ENCODE measurements at places on chromosomes 5 and 9.

- no peak for DNase-seq
Measured at GRCh38 chr5:107285772-107286171, 385.0 kb downstream of the EFNA5 start.

GRCh38 chr5:60829490-60830266 is 14.4 kb downstream of the ELOVL7 start:
- DNase-seq: no peak

DNA sequence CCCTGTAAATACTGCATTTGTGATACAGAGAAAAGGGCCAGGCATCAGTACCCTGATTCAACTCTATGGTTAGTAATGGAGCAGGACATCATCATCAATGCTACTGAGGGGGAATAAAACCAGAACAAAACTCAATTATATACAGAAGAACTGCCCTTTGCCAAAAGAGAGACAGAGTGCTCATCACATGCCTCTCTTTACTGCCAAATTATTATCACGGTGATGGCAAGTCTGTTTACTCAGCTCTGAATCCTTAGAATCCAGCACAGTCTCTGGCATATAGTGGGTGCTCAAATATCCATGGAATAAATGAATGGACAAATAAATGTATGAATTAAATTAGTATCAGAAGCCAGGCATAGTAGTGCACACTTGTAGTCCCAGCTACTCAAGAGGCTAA is 130.2 kb downstream of the TTC39B start:
- DNase-seq: no peak

DNA sequence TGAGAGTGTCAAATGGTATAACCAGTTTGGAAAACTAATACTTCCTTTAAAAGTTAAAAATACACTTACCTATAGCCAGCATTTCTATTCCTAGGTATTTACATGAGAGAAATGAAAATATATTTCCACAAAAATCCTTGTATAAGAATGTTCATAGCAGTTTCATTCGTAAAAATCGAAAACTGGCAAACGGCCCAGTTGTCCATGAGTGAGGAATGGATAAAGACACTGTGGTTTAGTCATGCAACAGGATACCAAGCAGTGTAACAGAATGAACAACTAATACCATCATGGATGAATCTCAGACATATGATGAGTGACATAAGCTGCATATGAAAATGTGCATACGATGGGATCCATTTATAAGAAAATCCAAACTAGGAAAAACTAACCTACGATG is 136.7 kb downstream of the MACROH2A1 start:
- DNase-seq: no peak

DNA sequence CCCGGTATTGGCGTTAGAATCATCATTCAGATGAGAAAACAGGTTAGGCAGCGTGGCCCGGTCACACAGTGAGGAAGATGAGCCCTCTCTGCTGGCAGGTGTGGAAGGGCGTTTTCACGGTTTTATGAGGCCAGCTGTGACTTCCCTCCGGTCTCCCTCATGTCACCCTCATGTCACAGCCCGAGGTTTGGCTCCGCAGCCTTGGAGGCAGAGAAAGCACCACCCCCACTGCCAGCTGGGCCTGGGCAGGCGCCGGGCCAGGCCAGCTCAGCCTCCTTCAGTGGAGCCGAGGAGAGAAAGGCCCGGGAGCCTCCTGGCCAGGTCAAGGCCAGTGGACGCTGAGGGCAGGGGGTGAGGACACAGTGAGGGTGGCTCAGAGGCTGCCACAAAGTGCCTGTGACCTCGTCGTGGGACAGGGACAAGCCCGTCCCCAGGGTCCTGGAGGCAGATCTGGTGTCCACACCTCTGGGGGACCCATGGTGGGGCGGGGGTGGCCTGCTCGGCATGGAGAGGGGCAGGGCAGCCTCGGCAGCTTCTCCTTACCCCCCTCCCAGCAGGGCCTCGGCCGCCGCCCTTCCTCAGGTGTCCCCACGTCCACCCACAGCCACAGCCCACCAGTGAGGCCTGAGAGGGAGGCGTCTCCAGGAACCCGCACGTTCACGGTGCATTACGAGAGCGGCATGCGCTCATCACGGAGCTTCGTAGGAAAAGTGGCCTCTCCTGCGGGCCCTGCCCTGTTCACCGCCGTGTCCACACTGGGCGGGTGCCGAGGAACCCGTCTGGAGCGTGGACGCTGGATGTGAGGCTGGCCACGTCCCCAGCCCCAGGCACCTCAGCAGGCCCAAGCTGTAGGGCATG is 32.2 kb downstream of the EXD3 start:
- DNase-seq: no peak

GRCh38 chr9:98687911-98688310 is 20.8 kb downstream of the GABBR2 start:
- no peak for DNase-seq

- no peak for DNase-seq
Measured at GRCh38 chr9:112479221-112479620, 7.4 kb upstream of the KIAA1958 start.

DNA sequence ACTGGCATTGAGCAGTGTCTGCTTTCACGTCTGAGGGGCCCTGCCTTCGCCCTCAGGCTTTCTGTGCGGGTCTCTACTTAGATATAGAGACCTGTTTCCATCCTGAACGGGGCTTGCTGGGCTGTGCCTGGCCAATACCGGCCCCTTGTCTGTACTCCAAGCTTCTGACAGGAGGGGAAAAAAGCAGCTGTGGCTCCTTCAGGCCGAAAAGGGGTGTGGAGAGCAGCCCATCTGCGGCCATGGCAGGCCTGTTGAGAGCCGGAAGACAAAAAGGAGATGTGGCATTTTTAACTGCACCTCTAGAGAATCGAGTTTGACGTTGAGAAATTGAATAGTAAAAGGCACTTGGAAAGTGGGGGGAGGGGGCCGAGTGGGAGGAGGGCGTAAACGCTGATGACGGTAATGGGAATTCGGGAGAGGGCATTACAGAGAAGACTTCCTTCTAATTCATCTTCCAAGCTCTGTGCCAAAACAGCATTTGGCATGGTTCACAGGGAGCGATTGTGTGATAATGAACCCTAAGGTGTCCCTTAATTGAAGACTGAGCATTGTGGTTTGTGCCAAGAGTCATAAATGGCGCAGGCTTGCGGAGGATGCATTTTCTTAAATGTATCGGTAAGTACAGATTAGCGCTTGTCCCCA is 25.1 kb upstream of the PRDM12 start:
- no peak for DNase-seq

DNA sequence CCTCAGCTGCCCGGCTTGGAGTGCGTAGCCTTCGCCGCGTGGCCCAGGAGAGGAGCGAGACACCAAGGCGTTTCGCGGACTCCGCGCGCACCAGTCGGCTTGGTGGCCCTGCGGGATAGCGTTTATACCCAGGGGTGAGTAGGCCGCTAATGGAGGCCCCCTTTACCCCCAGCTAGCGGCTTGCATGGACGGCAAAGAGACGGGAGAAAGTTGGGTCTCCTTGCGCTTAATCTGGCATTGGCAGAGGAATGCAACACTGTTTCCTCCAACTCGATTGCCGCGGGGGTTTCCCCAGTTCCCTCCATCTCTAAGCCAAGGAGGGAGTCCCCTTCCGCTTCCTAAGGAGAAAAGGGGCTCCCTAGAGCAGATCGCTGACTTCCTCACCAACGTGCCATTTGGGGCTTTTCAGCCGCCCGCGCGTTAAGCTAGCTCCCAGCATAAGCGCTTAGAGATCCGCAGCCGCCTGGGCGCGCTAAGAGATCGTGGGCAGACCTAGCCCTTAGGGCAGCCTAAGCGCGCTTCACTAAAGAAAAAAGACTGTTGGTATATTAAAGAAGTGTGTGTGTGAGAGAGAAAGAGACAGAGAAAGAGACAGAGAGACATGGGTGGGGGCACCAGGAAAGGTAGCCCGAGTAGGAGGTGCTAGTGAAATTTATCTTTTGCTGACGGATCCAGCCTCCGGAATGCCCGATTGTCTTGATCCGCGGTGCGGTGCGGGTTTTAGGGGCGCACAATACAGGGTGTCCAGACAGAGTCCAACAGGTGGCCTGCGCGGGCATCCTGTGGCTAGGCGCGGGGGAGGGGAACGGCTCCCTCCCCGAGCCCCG is 597.9 kb upstream of the SGCD start:
- no peak for DNase-seq

DNA sequence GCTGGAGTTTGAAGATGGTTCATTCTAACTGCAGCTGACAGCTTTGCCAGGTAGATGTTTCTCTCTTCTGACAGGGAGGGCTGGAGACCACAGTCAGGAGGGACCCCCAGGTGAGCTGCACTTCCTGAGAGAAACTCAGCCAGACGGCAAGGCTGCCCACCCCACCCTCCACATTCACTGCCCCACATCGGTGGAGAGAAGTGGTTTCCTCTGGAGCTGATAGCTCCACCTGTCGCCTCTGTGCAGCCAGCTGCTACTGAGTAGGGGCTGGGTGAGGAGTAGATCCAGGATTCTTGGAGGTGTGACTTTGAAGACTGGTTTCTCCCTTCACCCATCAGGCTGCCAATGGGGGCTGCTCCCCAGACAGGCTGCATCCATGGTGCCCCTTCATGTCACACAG is 175.0 kb downstream of the CARTPT start:
- no peak for DNase-seq

- no peak for DNase-seq
Measured at GRCh38 chr9:36041506-36041905, 4.8 kb downstream of the RECK start.

DNA sequence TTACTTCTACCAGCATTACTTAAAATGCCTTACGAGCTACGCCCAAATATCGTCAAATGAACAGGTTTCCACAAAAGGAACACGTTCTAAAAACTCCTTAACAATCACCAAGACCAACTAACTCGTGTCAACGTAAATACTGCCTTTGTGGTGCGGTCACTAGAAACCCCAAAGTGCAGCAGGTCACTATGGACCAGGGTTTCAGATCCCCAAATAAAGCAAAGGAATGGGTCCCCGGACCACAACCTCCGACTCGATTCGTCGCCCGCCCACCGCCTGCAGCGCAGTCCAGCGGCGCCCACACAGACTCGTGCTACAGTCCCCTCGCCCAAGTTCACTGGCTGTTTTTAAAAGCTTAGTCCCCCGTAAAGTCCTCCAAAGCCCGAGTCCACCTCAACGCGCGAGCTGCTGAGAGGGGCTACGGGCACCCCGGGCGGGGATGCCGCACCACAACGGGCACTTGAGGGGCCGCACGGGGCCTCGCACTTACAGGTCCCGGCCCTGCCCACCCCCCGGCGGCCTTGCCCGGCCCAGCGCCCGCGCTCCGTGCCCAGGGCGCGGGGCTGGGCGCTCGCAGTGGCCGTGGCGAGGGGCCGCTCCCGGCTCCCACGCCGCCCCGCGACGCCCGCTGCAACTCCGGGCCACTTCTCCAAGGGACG is 1.1 kb downstream of the NFIB start:
- no peak for DNase-seq

DNA sequence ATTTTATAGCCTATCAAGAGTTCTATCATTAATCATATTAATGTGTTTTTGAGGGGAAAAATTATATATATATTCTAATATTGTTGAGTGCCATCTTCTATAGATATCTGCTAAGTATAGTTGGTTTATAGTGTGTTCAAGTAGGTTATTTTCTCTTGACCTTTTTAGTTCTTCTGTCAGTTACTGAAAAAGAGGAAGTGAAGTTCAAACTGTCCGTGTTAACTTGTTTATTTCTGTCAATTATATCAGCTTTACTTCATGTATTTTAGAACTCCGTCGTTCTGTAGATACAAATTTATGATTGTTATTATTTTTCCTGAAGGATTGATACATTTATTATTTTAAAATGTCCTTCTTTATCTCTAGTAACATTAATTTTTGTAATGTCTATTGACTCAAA is 1209.1 kb downstream of the CDH12 start:
- no peak for DNase-seq

DNA sequence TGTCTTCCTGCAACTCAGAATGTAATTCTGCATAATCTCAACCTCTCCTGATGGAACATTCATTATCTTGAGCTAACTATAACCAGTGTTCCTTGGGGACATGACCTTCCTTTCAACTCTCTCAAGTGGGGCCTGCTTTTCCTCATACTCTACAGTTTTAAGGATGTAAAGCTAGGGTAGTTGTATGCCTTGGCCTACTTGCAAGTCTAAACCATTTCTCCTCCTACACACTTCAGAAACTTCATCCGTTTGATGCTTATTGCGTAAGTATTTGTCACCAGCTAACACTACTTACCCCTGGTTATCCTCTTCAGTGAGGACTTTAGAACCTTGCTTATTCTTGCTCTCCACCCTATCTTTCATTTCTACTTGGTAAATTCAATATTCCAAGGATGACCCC is 548.9 kb downstream of the HINT1 start:
- no peak for DNase-seq

GRCh38 chr9:4769321-4770080 is 23.2 kb upstream of the RCL1 start:
- DNase-seq: no peak

DNA sequence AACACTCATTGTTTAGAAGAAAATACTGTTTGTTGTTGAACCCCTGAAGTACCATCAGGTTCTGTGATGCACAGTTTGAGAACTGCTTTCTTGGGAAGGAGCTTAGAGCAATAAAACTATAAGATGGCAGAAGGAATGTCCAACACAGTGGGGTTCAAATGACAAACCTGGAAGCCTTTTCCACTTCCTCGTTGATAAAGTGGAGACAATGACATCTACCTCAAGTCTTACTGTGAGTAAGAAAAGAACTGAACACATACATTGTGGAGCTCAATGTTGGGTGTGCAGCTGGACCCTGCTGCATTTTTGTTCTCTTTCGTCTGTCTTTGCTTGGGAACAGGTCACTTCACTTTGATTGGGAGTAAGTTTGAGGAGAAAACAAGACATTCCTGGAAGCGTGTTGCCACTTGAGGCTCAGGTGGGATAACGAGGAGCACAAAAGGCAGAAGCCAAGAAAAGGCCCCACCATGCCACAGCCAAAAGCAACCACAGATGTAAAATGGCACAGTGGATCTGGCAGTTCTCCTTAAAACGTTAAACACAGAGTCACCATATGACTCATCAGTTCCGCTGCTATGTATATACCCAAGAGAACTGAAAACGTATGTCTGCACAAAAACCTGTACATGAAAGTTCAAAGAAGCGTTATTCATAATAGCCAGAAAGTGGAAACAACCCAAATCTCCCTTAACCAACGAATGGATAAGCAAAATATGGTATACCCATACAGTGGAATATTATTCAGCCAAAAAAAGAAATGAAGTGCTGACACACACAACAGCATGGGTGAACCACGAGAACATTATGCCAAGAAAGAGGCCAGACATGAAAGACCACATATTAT is 42.9 kb upstream of the SUB1 start:
- no peak for DNase-seq

GRCh38 chr5:73039082-73039481 is 81.3 kb upstream of the TMEM171 start:
- no peak for DNase-seq

DNA sequence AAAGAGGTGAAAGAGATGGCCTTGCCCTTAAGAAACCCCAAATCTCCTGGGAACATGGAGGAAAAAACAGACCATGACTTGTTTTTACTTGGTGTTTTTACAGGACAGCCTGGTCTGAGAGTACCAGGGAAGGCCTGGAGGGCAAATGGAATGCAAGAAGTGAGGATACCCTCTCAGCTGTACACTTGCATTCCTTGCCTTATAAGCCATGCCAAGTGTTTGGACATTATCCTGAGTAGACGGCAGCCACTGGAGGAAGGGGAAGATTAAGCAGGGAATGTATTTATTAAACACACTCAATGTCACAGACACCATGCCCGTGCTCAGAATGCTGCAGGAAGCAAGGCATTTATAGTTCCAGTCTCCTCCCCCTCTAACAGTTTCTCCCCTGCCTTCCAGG is 581.4 kb downstream of the CDK5RAP2 start:
- DNase-seq: no peak

Measured in CD4-positive, alpha-beta T cell treated with Interleukin-17A for 4 hours (primary cell).